COLO829 (cell line): ENCODE measurements at places on chromosomes 11 and 22.

DNA sequence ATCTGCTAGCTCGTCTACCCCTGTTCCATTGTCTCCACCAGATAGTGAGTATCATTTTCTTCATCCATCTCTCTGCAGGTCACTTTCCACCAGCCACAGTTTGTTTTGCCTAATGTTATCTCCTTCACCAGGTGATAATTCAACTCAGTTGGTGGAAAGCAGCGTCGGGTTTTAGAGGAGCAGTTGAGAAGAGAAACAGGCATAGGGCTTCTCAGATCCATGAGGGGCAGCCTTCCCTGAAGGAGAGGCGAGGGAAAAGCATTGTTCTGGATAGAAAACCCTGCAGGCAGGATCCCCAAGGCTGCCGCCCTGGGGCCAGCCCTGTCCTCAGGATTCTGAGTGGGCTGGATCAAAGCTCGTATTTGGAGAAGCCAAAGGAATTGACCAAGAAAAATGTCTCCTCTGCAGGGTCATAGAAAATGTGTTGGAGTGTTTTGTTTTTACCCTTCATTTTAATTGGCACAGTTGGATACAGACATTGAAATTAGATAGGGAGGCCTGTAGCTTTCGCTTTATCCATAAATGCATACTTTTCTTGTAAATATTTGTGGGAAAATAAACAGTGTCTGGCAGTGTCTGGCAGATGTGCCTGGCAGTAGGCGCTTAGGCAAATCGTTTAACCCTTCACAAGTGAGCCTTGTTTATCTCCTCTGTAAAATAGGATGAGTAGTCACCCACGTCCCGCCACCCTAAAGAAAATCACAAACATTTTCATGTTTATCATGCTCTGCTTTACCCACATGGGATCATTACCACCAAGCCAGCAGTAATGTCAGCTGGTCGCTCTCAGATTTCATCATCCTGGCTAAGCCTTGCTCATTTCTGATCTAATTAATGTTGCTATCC, 73.4 kb upstream of the TTC12 start:
- DNase-seq, result no peak

- DNase-seq, result no peak
Measured at GRCh38 chr11:78253797-78254196, 65.1 kb downstream of the USP35 start.

GRCh38 chr11:113242767-113243397, 71.5 kb upstream of the TTC12 start:
- no peak for DNase-seq

DNA sequence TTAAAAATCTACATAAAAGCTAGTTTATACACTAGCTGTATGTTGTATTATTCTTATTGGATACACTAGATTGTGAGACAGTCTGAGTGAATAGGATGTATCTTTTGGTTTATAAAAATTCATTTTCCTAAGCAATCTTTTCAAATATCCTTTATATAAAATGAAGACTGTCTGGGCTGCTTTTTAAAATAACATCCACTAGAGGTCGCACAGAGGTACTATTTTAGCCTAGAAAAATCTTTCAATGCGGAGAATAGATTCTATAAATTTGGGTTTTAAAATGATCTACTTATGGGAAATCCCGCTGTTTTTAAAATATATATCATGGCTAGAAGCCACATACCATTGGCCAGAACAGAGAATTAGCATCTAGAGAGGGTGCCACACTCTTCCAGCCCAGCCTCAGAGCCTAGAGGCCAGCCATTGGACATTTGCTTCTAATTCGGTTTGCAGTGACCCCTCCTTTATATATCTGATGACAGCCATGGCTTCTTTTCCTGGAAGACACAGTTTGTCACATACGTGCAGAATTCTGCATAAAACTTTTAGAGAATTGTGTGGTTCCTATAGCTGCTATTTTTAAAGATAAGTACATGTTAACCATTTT, 7.3 kb downstream of the C11orf97 start:
- no peak for DNase-seq

DNA sequence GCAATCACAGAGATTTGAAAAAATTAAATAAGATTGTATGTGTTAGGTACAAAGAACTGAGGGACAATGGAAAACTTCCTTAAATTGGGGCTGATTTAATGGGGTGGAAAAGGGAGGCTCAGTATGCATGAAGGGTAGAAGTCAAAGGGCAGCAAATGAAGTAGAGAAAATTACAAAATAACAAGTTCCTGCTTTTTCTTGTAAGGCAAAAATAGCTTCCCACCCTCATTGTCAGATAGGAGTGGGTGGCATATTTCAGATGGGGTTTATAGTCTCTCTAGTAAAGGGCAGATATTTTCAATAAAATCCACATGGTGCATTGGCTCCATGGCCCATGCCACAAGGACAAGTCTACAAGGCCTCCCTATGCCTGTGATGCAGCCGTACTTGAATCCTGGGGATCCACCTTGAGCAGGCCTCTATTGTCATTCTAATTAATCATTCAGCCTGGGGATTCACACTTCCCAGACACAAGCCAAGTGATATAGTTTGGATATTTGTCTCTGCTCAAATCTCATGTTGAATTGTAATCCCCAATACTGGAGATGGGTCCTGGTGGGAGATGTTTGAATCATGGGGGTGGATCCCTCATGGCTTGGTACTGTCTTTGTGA, 36.7 kb upstream of the SESN3 start:
- DNase-seq, result no peak

- DNase-seq, result no peak
Measured at GRCh38 chr11:112724496-112724790, 236.8 kb upstream of the NCAM1 start.

GRCh38 chr22:44460691-44461375, 37.2 kb downstream of the RTL6 start:
- DNase-seq, result no peak

GRCh38 chr11:17972987-17973386, 39.9 kb downstream of the SERGEF start:
- peak; percentile 44 for DNase-seq

GRCh38 chr22:41403532-41404318, 22.0 kb downstream of the TEF start:
- DNase-seq, result peak; percentile 98

- DNase-seq, result no peak
Measured at GRCh38 chr11:78132475-78132874, 7.0 kb downstream of the ALG8 start.

- DNase-seq, result no peak
Measured at GRCh38 chr11:105332171-105332570, 192.6 kb upstream of the CARD18 start.

DNA sequence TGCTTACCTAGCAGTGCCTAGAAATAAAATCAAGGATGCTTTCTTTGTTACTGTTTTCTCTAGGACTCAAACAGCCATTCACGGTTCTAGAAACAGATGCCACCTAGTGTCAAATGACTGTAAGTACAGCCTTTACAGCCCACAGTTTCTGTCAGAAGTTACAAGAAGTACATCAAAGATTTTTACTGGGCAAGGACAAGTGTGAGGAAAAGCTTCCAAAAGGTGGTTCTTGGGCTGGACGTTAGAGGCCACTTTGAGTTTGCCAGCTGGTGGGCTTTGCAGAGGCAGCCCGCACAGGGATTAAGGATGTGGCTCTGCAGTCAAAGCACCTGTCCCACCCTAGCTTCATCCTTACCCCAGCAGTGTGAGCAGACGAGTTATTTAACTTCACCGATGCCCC, 6.9 kb downstream of the KMT5B start:
- DNase-seq, result peak; percentile 60

- DNase-seq, result no peak
Measured at GRCh38 chr11:74434528-74434927, 32.8 kb downstream of the KCNE3 start.

DNA sequence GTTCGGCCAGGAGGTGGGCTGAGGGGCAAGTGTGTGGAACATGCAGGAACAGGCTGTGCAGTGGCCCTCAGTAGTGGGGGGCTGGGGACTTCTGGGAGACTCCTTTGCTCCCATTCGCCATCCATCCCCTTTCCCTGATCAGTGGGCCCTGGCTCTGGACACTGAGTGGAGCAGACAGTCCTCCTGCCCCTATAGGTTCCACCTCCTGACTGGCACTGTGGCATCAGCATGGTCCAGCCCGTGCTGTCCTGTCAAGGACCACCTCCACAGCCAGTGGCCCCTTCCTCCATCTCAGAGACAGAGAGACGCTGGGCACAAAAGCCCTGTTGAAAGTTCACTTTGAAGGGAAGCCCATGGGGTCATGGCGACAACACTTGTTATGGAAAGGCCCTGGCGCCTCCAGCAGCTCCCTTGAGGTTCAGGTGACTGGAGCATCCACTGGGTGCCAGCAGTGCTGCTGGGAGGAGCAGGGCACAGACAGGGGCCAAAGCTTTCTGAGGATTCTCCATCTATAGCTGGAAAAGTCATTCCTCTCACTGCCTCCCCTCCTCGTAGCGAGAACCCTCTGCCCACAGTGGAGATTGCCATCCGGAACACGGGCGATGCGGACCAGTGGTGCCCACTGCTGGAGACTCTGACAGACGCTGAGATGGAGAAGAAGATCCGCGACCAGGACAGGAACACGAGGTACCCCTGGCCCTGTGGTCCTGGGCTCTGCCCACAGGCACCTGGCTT, 5.6 kb downstream of the DERL3 start:
- no peak for DNase-seq

DNA sequence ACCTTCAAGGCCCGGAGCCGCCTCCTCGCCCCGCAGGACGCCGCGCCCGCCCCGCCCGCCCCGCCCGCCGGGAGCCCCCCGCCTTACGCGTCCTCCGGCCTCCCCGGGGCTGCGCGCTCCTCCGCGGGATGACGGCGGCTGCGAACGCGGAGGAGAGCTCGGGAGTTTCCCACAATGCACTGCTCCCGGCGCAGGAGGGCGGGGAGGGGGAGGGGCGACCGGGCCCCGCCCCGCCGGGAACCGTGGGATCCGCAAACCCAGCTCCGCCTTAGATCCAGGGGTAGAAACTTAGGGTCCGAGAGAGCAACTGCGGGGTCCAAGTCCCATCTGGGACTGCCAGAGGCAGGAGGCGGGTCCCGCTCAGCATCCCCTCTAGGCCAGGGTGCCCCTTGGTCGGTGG, at the start of gene CEND1:
CEND1 (minus strand) TSS at position 148 of the 400 bp plus-strand sequence. CDS start 1,514 bp downstream, outside the sequence.
- no peak for DNase-seq

- no peak for DNase-seq
Measured at GRCh38 chr11:12560861-12561260, 113.4 kb upstream of the TEAD1 start.

GRCh38 chr22:22111267-22111751, 128.7 kb upstream of the TOP3B start:
- DNase-seq, result no peak

DNA sequence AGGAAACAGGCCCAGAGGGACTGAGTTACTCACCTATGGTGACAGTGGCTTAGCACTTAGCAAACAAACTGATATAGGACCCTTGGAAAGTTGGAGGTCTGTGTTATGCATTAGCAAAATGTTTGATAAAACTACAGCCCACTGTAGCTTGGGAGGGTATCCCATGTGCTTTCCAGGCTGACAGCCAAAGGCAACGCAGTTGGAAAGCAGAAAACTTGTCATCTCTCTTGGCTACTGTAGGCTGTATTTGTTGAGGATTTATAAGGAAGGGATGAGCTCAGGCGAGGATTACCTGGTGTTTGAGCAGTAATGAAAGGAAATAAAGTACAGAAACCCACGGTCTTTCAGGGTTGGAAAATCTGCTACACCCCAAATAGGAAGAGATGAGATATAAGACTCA, 23.8 kb downstream of the SDHAF2 start:
- DNase-seq, result no peak

DNA sequence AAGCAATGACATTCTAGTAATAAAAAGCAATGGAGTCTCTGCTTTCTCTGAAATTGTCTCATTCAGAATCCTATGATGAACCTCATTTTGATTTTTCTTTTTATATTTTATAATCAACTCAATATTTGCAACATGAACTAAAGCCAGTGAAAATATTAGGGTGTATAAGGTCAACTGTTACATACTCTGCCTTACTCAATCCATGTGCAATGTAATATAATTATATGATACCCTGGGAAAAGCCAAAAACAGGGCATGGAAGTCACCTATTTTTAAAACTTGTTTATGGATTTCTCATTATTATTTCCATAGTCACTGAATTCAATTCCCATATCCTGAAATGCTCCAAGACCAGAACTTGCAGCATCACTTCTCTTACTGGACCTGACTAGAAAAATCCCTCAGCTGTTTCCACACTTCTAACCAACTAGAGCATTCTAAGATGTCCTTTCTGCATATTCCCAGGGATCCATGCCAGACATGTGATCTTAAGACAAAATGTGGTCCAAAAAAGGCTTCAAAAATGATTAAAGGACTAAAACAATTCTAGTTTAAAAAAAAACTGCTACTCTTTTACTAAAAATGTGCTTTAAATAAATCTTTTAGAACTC, 97.3 kb downstream of the GUCY1A2 start:
- no peak for DNase-seq

- no peak for DNase-seq
Measured at GRCh38 chr22:23829845-23830372, 8.9 kb downstream of the DERL3 start.

DNA sequence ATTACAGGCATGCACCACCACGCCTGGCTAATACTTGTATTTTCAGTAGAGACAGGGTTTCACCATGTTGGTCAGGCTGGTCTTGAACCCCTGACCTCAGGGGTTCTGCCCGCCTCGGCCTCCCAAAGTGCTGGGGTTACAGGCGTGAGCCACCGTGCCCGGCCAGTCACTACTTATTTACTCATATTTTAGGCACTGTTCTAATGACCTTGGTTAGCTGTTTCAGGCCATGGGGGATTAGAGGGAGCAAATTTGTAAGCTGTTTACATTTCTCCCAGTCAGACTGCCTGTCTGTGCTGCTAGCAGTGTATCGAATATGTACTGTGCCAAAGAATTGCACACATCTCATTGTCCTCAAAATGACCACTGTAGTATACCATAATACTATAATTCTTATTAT, 32.7 kb upstream of the PACSIN2 start:
- DNase-seq, result no peak

DNA sequence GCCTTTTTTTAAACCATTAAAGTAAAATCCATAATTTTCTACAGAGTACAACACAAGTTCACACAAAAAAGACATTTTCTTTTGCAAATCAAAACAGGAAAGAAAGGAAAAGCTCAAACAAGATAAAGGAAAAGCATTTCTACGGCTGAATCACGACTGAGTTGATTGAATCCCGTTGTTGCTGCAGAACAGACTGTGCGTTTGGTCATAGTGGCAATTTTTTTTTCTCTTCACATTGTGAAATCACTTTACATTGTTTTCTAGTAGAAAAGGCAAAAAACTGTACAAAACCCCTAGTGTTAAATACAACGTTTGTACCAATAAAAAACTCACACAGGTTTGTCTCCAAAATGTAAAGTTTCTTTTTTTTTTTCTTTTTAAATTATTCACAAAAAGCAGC, 17.3 kb upstream of the RAPSN start:
- no peak for DNase-seq
